ENCODE measurements at places on chromosomes 11 and 22.

DNA sequence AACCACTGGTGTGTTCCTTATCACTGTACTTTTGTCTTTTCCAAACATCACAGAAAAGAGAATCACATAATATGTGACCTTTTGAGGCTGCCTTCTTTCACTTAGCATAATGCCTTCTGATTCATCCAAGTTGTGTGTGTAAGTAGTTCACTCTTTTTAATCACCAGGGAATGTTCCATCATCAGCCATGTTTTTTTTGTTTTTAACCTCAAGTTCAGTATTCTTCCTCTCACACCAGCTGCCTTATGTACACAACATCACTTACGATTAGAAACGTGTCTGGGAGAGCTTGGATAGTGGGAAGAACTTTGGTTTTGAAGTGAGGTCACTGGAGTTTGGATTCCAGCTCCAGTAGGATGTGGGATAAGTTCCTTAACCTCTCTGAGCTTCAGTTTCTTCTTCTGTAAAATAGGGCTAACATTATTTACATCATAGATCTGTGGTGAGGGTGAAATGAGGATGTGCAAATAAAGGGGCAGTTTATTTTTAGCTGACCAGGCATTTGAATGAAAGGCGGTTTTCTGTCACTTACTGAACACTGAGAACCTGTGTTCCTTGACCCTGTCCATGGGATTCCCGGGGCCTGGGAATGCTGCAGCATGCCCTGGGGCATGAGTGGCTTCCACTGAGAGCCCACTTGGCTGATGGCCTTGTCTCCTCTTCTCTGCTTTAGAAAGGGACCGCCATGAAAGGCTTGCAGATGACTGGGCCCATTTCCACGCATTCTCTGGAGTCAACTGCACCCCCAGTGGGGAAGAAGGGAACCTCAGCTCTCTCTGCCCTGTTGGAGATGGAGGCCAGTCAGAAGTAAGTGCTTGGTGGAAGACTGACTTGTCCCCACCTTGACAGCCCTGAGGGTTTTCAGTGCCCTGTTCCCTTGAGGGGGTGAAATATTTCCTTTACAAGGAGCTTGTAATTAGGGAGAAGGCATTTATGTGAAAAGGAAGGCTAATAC, 92.6 kb downstream of the DEPDC5 start:
- DNase-seq: no peak

GRCh38 chr11:39374963-39375698, 2084.3 kb downstream of the LRRC4C start:
- DNase-seq: peak; percentile 38

DNA sequence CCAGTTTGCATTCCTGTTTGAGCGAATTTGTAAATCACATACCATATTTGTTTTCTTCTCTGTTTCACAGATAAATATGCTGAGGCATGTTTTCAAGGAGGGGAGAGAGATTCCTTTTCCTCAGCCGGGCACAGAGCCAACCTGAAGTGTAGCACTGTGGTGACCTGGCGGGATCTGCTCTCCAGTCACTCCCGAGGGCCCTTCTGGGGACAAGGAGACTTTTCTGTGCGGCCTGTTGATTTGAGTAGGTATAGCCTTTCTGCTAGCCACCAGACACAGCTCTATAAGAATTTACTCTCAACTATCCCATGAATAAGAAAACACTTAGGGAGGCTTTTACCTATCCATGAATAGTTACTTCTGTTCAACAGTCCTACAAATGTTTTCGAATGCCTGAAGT, 63.5 kb upstream of the FDX1 start:
- no peak for DNase-seq

- no peak for DNase-seq
Observed at GRCh38 chr11:11748706-11749365, 92.9 kb upstream of the USP47 start.

DNA sequence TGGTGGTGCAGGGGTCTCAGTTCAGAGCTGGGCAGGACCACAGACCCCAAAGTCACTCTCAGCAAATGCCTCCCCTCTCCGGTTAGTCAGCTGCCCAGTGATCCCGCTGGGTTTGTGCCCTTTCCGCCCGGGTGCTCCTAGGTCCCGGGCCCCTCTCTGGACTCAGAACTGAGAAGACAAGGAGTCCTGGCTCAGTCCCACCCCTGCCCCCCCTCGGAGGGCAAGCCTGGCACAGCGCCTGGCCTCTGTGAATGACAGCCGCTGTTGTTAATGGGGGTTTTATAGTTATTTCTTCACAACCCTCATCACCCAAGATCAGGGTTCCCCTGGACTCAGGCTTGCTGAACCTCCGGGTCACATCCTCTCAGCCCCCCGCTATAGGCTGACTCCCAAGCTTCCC, 47.6 kb downstream of the ELFN2 start:
- no peak for DNase-seq

DNA sequence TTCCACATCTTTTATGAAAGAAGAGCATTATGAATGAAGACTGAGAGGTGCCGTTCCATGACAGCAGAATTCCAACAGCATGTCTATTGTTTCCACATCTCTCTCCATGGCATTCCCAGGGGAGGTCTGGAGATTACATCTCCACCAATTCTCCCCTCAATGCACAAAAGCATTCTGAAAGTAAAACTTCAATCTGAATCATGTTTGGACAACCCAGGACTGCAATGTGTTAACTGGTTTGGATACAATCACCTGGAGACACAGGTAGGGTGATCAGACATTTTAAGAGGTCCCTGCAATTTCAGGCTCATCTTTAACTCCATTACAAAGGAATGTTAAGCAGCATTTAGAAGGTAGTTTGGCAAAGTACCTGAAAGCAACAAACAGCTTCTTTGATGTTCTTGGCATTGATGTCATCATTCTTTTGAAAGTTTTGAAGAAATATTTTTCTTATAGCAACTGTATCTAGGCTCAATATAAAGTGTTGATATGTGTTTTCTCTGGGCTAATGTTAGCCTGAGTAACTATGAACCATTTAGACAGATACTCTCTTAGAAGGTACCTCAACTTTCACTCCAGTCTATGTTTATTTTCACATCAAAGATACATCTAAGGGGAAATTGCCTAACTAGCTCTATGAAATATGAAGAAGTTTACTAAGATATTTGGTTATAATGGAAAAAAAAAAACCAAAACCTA, 181.4 kb upstream of the MTMR2 start:
- no peak for DNase-seq

Measured in muscle of arm (tissue), 14 donors.